ENCODE measurements at places on chromosomes 5 and 9.

GRCh38 chr9:87122947-87123685 lies 175.8 kb upstream of the GAS1 start:
- no peak for DNase-seq

DNA sequence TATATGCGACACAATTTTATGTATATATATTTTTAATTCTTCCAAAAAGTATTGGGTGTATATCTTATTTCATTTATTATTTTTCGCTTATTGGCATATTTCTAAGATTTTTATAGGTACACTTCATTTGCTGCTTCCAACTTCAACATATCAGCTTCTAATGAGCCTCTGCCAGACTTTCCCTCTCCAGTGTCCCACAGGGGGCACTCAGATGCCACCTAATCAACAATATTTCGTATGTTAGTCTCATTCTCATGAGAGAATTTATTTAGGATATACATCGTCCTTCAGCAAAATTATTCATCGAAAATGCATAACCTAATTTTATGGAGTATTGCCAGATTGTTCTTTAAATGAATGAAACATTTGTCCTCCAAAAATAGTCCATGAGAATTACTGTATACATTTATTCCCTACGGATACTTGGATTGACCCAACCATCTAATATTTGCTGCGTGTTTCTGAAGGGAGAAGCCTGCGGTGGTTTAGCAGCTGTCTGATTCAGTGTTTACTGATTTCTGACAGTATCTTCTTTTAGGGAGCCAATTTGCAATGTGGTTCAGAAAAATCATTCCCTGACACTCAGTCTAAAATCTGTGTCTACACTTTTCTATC lies 100.6 kb upstream of the SELENOP start:
- DNase-seq, result peak; percentile 51

- no peak for DNase-seq
Observed at GRCh38 chr5:32462618-32463017, 18.1 kb upstream of the ZFR start.

DNA sequence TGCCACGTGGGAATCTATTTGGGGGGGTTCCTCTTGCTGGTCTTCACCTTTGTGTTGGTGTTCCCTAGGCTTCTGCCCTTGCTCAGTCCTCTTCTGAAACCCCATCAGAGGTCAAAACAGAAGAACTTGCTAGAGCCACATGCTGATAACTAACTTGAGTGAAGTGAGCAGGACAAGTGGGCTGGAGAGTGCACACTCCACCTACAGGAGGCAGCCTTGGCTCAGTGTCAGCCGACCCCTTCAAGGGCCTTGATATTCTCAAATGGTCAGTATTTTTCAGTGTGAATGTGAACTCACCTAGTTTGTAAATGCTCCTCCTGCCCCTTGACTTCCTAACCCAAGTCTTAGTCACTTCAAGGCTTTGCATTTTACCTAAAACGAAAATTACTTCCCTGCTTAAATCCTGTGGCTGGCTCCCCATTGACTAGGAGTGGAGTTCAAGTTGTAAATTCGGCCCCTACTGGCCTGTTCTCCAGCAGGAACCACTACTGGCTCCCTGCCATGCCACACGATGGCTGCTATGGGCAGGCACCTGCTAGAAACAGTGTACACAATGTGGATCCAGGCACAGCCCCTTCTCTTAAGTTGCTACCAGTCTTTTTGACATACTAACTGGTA lies 3.6 kb upstream of the SLC1A3 start:
- DNase-seq, result peak; percentile 10

GRCh38 chr9:134589748-134590147 lies 51.9 kb upstream of the COL5A1 start:
- no peak for DNase-seq

DNA sequence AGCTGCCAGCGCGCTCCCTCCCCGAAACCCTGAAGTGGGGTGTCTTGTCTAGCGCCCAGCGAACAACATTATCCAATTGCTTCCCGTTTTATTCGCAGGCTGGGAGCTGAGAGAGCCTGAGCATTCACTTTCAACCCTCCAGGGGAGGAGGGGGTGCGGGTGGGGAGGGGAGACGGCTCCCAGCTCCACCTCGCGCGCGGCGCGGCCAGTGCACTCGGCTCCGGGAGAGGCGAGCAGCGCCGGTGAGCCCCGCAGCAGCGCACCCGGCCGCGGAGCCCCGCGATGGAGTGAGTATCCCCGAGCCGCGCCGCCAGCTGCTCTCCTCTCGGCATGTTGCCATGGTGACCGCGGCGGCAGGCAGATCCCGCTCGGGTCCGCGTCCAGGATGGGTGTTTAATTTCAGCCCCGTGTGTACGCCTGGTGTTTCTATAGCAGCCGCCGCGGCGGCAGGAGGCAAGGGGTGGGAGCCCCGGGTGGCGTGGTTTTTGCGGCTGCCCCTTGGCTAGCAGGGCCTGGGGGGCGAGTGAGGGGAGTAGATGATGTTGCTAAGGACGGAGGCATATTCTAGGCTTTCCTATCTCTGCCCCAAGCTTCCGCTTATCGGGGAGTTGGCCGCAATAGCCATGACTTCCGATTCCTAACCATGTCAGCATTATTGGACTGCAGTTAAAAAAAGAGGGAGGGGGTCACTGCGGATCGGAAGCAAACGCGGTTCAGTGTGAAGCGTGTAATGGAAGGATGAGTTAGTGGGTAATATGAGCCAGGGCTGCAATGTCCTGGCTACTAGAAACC lies 139.2 kb upstream of the PALM2AKAP2 start:
- no peak for DNase-seq

DNA sequence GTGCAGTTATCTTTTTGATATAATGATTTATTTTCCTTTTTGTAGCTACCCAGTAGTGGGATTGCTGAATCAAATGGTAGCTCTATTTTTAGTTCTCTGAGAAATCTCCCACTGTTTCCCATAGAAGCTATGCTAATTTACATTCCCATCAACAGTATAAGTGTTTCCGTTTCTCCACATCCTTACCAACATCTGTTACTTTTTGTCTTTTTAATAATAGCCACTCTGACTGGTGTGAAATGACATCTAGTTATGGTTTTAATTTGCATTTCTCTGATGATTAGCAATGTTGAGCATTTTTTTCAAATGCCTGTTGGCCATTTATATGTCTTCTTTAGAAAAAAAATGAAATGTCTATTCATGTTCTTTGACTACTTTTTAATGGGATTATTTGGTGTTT lies 94.7 kb downstream of the SERINC5 start:
- DNase-seq, result no peak

DNA sequence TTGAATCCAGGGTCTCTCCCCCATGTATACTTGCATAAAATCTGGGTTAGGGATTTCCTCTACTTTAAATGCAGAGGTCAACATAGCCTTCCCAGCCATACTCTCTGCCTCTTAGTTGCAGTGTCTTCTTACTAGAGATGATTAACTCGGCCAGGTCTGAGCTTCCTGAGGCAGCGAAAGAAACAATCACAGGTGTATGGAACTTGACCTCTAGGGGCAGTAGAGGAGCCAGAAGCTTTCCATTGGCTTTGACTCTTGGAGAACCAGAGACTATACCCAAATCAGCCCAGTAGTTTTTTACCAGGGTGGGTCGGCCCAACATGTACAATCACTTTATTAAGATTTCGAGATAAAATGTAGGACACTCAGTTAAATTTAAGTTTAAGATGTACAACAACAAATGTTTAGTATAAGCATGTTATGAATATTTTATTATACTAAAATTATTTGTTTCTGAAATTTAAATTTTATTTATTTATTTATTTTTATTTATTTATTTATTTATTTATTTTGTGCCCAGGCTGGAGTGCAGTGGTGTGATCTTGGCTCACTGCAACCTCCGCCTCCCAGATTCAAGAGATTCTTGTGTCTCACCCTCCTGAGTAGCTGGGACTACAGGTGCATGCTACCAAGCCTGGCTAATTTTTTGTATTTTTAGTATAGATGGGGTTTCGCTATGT lies 48.0 kb upstream of the DMRT3 start:
- DNase-seq, result peak; percentile 37
